ENCODE measurements at places on chromosomes 13 and 19.

DNA sequence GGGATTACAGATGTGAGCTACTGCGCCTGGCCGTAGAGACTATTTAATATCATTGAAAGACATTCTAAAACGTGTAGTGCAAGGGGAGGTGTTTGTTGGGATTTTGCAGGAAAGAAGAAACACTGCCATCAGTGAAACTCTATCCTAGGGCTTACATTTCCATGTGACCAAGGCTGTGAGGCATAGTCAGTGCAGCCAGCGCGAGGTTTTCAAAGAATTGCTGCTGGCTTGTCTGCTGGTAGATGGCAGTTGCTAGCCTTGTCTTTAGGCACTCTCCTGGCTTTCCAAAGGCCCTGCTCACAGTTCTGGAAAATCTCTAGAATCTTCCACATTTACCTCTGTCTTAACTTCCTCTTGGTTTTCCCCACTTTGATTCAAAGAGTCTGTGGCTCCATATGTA lies 77.5 kb downstream of the GPC6 start:
- H3K4me3 ChIP-seq: no peak overlapping the region
- no peak for DNase-seq
- no peaks in the 10 kb centered on the region for H3K4me1 ChIP-seq
- no peak overlapping the region for H3K27ac ChIP-seq

GRCh38 chr19:34096020-34096915 lies 76.0 kb upstream of the LSM14A start:
- H3K27ac ChIP-seq: no peak overlapping the region
- peaks cover 2% of the 10 kb centered on the region for H3K4me1 ChIP-seq
- DNase-seq: no peak
- H3K36me3 ChIP-seq: no peaks in the 10 kb centered on the region

- H3K27me3 ChIP-seq: no peaks in the 10 kb centered on the region
- DNase-seq: no peak
- no peak overlapping the region for H3K27ac ChIP-seq
- H3K36me3 ChIP-seq: no peaks in the 10 kb centered on the region
- no peak overlapping the region for H3K4me3 ChIP-seq
Observed at GRCh38 chr19:29524201-29524911, 1.4 kb upstream of the VSTM2B start.

- no peaks in the 10 kb centered on the region for H3K27me3 ChIP-seq
- no peaks in the 10 kb centered on the region for H3K36me3 ChIP-seq
- no peak overlapping the region for H3K4me3 ChIP-seq
Observed at GRCh38 chr13:75445717-75446499, 36.1 kb downstream of the TBC1D4 start.

DNA sequence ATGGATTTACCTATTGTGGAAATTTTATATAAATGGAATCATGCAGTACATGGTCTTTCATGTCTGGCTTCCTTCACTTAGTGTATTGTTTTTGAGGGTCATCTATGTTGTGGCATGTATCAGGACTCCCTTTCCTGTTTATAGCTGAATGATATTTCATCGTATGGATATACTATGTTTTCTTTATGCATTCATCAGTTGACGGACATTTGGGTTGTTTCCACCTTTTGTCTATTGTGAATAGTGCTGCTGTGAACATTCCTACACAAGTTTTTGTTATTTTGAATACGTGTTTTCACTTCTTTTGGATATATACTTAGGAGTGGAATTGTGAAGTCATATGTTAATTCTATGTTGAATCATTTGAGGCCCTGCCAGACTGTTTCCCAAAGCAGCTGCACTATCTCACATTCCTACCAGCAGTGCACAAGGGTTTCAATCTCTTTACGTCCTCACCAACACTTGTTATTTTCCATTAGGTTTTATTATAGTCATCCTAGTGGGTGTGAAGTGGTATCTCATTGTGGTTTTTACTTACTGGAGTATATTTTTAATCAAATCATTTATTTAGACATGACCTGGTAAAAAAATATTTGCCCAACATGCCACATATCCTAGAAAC lies 262.7 kb downstream of the DLEU7 start:
- no peak for DNase-seq
- no peak overlapping the region for H3K27ac ChIP-seq
- H3K4me1 ChIP-seq: no peaks in the 10 kb centered on the region
- H3K4me3 ChIP-seq: no peak overlapping the region
- H3K27me3 ChIP-seq: no peaks in the 10 kb centered on the region
- H3K36me3 ChIP-seq: no peaks in the 10 kb centered on the region

- H3K27me3 ChIP-seq: no peaks in the 10 kb centered on the region
- H3K27ac ChIP-seq: no peak overlapping the region
- H3K36me3 ChIP-seq: no peaks in the 10 kb centered on the region
- DNase-seq: no peak
- H3K4me1 ChIP-seq: peaks cover 3% of the 10 kb centered on the region
- H3K4me3 ChIP-seq: no peak overlapping the region
Observed at GRCh38 chr13:44244288-44244687, 129.3 kb upstream of the SERP2 start.

DNA sequence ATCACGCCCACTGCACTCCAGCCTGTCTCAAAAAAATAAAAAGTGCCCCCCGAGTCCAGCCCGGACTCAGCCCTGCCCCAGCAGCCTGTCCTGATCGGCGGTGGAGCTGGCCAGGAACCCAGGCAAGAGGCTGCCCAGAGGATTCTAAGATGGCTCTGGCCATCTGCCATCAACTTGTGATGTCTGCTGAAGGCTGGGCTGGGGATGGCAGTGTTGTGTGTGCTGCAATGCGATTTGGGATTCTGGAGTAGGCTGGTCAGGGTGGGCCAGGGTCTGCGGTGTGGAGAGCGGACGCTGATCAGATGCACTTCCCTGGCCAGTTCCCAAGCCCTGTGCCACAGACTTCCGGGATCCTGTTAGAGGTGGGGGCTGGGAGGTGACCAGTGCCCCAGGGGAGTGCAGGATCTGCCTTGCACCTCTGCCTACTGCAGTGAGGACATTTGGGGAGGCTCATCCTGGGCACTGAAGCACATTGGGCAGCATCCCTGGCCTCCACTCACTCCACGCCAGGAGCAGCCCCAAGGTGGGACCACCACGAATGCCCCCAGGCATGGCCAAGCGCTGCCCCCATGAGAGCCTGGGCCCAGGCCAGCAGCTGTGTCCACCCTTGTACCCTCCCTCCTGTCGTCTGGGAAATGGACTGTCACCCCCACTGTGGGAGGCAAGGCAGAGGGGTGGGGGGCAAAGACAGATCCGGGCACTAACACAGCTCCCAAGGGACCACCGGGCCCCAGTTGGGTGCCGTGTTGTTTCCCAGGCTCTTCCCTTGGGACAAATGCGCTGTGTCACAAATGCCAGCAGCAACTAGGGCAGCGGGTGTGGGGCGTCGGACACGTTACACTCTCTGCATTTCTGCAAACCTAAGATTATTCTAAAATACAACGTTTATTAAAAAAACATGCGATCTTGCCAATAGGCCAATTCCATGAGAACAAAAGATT lies 3.4 kb upstream of the TBXA2R start:
- DNase-seq: peak; percentile 23
- H3K27ac ChIP-seq: no peak overlapping the region
- H3K4me3 ChIP-seq: no peak overlapping the region
- no peaks in the 10 kb centered on the region for H3K27me3 ChIP-seq
- H3K4me1 ChIP-seq: peaks cover 11% of the 10 kb centered on the region

- H3K4me3 ChIP-seq: no peak overlapping the region
- no peaks in the 10 kb centered on the region for H3K27me3 ChIP-seq
- H3K27ac ChIP-seq: no peak overlapping the region
- H3K36me3 ChIP-seq: no peaks in the 10 kb centered on the region
- no peaks in the 10 kb centered on the region for H3K4me1 ChIP-seq
Observed at GRCh38 chr19:5078182-5078581, 109.3 kb downstream of the KDM4B start.

GRCh38 chr13:55937180-55937579 lies 1203.5 kb upstream of the PRR20A start:
- H3K27me3 ChIP-seq: no peaks in the 10 kb centered on the region
- no peaks in the 10 kb centered on the region for H3K36me3 ChIP-seq
- H3K4me1 ChIP-seq: no peaks in the 10 kb centered on the region
- H3K4me3 ChIP-seq: no peak overlapping the region
- DNase-seq: no peak
